Stimulated activated CD8-positive, alpha-beta memory T cell treated with anti-CD3 and anti-CD28 coated beads, Interleukin-4, amount 100 ng/mL, for 4 hours (primary cell): ENCODE measurements at places on chromosomes 1 and 21.

DNA sequence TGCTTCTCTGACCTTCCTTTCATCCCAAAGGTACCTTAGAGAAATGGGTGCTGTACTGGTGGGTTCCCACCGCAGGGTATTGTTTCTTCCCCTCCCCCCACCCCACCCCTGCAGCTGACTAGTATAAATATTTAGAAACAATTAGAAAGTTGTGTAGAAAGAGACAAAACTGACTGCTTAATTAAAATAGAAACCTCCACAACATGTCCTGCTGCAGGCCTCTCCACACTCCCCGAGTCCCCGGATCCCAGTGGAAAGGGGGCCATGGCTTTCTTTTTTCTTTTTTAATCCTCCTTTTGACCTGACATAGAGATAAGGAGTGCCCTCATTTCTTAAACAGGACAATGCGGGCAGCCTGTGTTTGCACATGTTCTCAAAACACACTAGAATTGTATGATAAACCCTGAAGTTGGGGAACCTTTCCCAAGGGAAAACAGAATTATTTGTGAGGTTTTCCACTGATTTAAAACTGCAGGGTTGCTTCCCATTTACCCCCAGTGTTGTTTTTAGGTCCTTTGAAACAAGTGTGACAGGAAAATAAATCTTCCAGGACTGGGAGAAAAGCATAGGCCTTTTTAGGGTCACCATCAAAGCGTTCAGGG, 1.7 kb downstream of the RHOU start:
- no peak for DNase-seq

- no peak for DNase-seq
Observed at GRCh38 chr1:204398197-204399125, 13.2 kb downstream of the PPP1R15B start.

DNA sequence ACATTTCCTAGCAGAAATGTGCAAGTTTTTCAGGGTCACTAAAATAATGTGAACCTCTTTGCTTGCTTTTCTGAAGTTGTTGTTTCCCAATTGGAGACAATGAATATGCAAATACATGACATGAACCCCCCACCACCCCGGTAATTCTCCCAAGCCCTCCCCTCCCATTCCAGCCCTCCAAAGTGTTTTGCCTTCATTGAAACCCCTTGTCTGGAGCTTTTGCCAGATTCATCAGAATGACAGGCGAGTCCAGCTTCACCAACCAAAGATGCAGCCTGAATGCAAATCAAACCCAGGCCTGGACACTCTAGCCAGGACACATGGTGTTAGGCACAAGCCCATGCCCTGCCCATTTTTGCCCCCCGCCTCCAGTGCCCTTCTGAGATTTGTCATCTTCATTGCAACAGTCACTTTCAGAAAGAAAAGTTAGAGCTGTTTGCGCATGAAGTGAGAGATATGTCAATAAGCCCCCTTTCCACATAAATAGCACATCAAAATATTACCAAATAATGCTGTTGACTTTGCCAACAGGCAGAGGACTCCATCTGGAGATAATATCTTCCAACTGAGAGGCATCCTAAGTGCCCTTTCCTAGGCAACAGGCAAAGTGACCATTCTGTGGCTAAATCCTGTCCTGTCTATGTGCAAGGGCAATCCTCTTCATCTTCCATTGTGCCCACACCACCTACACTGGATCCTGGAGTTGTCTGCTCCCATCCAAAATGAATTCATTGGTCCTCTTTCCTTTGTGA, 145.6 kb upstream of the NFIA start:
- no peak for DNase-seq

- DNase-seq: no peak
Observed at GRCh38 chr1:116284819-116285390, 88.1 kb upstream of the ATP1A1 start.

DNA sequence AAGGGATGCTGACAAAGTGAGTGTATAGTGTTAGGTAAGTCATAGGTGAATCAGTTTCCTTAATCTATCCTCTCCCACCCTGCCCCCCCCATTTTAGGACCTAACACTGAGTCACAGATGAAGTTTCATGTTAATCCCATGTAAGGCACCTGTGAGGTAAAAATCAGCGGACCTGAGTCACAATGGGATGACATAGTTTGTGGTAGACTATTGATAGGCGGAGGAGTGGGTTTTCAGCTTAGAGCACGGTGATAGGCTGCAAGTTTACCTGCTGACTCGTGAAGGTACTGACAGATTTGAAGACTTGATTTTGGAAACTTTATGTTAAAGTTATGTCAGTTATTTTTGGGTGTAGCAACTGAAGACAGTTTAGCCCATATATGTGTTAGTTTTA, 1.7 kb downstream of the TOR1AIP1 start:
- peak; percentile 9 for DNase-seq

- no peak for DNase-seq
Observed at GRCh38 chr1:30323841-30324240, 399.5 kb downstream of the MATN1 start.

GRCh38 chr1:6303397-6304012, 42.6 kb upstream of the GPR153 start:
- no peak for DNase-seq

DNA sequence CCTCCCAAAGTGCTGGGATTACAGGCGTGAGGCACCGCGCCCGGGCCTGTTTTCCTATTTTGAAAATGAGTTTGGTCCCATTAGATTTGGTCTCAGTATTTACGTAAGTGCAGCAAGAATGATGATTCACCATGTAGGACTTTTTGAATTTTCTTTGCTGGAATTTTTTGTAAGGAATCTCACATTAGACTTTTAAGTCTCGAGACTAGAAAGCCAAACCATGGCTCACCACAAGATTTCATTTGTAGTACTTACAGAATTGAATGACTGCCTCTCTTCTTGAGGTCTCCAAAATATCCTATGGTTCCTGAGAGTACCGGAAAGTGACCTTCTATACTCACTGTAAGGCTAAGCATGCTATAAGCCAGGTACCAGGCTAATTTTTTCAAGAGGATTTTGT, 325 bp downstream of the OR14A2 start:
- no peak for DNase-seq

- DNase-seq: no peak
Observed at GRCh38 chr1:68232289-68233148, at the start of gene WLS. Gene WLS, minus strand, starts transcription at chr1:68232523. Its CDS starts 224 bp downstream, at chr1:68232299.
